ENCODE measurements at places on chromosomes 6 and 20. TPM values are rescaled to one million over a fixed set of nuclear protein-coding genes. Genes with fewer than 3 reads are reported as not detected.

GRCh38 chr6:99099243-99099642 is 151.5 kb upstream of the FBXL4 start:
- DNase-seq, result no peak

- no peak for DNase-seq
Measured at GRCh38 chr20:32449057-32449889, 91.1 kb downstream of the ASXL1 start.

DNA sequence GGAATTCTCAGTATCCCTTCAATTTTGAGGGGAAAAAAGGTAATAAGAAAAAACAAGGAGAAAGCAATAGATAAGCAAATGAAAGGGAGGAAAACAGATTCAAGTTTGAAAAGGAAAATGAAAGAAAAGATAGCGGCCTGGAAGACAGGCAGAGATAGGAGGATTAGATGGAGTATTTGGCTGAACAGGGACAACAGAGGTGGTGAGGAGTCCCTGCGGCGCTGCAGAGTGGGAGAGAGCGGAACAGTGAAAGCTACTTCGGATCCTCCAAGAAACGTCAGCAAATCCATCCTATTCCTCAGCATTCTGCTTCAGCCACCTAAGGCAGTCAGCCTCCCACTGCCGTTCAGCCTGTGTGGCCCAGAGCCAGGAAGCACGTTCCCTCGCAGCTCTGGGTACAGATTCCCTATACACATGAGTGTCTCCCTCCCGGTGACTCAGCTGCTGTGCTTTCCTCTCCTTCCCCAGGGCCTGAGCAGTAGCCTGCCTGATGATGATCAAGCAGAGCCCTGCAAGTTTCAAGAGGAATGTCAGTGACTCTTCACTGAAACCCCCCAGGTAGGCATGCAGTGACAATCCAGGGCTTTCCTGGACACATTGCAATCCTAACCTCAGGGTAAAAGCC is 43.4 kb upstream of the CDYL start:
- no peak for DNase-seq

DNA sequence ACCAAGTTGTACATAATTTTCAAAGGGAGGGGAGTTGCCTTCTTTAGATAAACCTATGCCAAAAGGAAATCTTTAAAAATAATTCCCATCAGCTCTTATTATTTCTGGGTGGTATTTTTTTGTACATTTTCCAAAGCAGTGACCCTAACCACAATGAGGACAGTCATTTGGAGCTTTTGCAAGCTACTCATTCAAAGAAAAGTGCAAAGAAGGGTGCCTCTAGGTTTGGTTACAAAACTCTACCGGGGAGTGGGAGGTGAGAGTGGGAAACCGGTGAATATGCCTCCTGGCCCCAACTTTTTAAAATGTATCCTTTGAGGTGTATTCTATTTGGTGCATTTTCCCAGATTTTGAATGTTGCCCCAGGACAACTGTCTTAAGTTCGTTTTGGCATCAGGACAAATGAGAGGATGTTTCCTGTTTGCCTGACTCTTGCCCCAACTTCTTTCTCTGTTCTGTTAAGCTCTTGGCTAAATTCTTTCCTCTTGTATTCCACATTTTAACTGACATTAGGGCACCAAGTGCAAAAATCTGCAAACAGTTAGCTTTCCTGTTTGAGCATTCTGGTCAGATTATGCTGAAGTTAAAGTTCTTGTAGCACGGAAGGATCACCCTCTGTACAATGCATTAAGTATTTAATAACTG is 78.9 kb downstream of the SLX4IP start:
- DNase-seq, result no peak

Gene IYD
- not detected for total RNA-seq

Gene BTBD3
- 0.86 TPM for total RNA-seq
